GM23248 (cell line): ENCODE measurements at places on chromosomes 6 and 20.

DNA sequence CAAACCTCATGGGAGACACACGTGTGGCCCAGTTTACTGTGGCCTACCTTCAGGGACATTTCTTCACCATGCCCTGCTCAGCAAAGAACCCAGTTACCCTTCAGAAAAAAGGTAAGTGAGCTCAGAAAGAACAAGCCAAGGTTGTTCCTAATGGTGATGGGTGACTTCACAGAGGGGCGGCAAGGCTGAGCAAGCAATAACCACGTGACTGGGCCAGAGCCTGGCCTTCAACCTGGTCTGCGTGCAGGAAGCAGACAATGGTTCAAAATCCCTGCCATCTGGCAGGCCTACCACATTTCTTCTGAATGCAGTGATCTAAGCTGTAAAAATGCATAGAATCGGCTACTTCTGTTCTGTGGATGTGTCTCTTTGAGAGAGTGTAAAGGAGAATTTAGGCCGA is 115.5 kb upstream of the CST7 start:
- DNase-seq: no peak

DNA sequence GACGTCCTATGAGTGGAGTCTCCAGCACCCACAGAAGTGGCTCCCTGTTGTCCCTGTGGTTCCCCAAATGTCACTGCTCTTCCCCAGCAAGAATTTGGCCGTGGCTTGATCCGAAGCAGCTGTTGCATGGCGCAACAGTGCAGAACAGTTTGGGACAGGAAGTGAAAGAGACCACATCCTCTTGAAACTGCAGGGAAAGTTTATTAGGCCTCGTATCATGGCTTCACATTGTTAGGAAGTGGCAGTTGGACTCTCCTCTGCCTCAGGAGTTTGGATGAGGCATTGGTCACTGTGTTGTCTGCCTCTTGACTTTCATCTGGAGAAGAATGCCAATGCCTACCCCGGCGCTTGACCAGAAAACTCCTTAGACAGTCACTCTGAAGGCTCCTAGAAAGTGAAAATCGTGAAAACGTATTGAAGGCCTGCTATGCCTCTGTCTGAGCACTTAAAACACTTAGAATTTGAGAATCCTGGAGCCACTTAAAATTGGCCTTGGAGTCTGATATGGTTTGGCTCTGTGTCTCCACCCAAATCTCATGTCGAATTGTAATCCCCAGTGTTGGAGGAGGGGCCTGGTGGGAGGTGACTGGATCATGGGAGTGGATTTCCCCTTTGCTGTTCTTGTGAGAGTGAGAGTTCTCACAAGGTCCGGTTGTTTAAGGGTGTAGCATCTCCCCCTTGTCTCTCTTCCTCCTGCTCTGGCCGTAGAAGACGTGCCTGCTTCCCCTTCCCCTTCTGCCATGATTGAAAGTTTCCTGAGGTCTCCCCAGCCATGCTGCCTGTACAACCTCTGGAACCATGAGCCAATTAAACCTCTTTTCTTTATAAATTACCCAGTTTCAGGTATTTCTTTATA is 334.9 kb upstream of the JARID2 start:
- DNase-seq: no peak

DNA sequence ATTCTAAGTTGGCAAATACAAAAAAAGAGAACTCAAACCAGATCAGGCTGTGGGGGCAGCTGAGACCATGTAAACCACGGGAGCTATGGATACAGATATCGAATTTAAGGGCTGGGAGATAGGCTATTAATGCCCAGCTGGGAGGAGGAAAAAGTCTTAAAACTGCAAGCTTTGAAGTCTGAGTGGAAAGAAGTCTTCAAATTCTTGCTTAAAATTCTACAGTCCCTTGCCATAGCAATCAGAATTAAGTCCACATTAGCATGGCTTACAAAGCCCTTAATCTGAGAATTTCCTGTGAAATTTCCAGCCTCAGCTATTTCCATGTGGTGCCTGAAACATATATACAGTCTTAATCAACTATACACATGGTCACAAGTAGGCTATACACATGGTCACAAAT is 465.0 kb upstream of the HSF2 start:
- DNase-seq: no peak

GRCh38 chr20:41649489-41649888 is 31.3 kb upstream of the CHD6 start:
- DNase-seq: no peak

GRCh38 chr6:52579006-52579660 is 2.3 kb upstream of the TRAM2 start:
- DNase-seq: no peak

DNA sequence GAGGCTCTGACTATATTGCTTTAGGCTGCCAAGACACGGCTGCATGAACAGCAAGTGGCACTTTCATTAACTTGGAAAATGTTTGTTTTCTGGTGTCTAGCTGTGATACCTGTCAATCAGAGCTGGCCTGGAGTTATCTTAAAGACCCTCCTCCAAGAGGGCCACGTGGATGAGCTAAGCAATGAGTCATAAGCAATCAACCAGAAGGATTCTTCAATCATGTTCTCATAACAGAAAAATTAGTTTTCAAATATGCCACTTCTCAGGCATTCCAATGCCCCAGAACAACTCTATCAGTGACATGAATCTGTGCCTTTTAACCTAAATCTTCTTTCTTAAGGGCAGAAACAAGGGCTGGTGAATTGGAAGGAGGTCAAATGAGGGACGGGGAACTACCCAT is 283.0 kb downstream of the HTR1B start:
- DNase-seq: no peak

DNA sequence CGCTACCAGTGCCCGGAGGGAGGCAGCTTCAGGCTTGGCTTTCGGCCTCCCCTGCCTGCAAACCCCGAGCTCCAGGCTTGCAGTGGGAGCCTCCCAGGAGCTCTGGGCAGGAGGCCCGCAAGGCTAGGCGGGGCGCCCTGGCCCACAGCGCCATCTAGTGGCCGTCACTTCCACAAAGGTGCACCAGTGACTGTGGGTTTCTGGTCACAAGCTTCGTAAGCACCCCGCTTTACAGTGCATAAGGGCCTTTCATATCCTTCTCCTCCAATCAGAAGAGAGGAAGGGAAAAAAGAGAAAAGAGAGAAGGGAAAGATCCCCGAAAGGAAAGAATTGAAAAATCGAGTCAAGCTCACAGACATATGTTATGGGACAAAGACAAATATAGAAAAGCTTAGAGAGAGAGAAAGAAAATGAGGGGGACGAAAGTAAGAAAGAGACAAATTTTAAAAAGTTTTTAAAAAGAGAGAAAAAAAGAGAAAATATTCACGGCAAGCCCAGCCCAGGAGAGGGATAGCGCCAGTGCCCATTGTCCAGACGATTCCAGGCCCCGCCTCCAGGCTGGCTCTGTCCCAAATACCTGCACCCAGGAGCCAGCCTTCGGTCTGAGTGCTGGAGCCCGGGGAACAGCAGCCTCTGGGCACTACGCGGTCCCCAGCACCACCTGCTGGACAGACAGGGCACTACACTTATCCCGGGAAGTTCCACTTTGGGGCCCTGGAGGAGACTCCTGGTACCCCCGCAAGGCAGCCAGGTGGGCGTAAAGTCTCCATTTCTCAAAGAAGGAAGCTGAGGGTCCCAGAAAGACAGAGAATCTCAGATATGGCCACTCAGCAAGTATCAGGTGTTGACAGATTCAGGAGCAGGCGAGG is 207.1 kb downstream of the PREX1 start:
- DNase-seq: peak; percentile 80

DNA sequence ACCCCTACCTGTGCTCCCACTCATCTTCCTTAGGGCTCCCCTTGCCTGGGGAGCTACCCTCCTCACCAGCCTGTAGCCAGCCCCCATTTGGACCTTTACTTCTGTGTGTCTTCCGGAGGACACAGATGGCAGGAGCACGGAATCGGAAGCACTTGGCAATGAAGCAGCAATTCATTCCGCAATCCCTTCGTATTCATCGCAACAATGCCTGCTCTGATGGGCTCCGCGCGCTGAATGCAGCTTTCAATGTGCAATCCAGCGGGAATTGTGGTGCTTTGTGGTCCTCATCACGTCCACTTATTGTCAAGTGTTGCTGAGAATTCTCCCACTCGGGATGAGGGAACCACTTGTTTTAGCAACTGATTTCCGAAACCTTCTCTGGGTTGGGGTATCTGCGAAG is 336.0 kb downstream of the DHX35 start:
- DNase-seq: no peak

- no peak for DNase-seq
Observed at GRCh38 chr6:11236076-11236750, 3.7 kb upstream of the NEDD9 start.
